ENCODE measurements at places on chromosomes 12 and 14.

GRCh38 chr14:68243450-68244010 lies 424.0 kb downstream of the RAD51B start:
- DNase-seq: no peak

DNA sequence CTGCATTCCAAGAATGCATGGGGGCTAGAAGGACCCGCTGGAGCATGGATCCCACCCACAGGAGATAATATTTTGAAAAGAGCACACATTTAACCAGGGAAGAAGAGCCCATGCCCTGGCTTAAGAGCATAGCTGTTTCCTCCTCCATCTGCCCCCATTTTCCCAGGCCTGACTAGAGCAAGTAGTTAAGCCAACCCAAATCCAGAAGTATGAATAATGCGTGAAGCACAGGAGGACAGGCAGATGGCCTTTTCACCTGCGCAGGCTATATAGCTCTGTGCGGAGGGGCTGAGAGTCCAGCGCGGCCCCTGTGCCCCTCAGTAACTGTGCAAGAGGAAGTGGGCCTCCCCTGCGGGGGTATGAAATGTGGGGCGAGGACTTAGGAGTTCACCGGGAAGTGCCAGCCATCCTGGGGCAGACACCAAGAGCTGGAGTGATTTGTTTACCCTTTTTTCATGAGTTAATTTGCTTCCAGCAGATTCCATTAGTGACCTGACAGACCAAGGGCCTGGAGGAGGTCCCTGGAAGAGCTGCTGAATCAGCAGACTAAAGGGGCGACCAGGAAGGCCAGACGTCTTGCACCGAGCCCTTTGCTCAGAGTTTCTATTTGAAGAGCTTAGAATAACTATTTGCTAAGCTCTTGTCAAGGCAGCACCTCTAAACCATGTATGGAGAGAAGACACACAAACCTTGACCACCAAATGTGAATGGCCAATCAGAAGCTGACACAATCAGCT lies 37.2 kb downstream of the DPF3 start:
- DNase-seq: no peak

DNA sequence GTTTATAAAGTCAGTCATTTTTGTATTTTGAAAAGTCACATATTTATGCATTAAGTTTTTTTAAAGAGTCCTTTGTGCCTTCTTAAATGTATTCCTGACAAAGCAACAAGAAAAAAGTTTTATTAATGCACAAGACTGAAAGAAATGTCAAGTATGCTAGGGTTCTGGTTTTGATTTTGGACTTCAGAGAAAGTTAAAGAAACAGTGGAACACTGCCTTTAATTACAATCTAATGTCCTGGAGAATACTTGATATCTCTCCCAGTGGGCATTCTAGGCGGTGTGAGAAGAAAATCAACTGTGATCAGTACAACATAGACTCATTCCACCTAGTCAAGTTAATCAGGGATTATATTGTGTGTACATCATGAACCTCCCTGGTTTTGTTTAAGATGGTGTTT lies 49.9 kb downstream of the PRICKLE1 start:
- DNase-seq: no peak

DNA sequence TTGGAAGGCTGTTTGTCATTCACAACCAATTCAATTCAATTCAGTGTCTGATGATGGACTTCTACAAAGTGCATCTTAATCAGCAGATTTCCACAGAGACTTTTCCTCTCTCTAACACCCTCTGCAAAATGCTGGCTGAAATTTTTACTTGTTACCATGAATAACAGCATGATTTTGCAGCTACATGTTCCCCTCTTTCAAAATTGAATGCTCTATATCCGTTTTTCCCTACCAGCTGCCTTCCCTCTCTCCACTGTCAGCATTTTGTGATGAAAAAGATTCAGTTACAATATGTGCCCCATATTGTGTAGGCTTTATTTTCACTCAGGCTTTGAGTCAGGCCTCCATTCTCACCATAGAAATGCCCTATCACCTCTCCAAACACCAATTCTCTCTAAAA lies 334.6 kb downstream of the SYT1 start:
- DNase-seq: no peak

GRCh38 chr12:116838365-116838764 lies 42.9 kb downstream of the HRK start:
- DNase-seq: no peak

GRCh38 chr12:78189656-78190055 lies 359.0 kb downstream of the NAV3 start:
- DNase-seq: no peak

DNA sequence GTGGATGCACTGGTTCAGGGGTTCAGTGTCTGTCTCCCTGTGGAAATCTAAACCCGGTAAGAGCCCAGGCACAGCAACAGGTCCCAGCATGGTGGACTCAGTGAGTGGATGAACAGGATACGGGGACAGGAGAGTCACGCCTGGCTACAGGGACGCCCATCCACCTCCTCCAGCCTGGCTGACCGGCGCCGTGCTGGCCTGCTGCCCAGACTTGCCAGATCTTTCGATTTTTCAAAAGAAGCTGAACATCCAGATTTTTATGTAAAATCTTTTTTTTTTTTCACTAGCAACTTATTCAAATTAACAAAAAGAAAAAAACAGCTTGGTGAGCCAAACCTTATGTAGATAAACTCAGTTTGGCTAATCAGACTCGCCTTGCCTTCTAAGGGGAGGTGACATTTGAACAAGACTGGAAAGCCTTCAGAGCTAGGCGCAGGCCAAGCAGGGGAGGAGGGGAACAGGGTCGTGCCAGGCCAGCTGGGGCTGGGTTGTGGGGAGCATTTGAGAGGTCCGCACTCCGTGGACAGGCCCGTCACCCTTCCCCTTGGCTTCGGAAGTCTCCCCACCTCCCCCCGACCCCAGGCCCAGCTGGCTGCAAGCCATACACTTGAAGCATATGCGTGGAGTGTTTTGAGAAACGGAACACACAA lies 87.8 kb upstream of the NCOR2 start:
- peak; percentile 57 for DNase-seq

Data from urothelium cell line (cell line).